Activated CD4-positive, alpha-beta T cell treated with anti-CD3 and anti-CD28 coated beads, Interleukin-2, Interleukin-4, amounts not matched to agents 100 ng/mL and 50 ng/mL, durations not matched to agents 16 hours and 8 hours (primary cell): ENCODE measurements at places on chromosomes 5 and 9.

DNA sequence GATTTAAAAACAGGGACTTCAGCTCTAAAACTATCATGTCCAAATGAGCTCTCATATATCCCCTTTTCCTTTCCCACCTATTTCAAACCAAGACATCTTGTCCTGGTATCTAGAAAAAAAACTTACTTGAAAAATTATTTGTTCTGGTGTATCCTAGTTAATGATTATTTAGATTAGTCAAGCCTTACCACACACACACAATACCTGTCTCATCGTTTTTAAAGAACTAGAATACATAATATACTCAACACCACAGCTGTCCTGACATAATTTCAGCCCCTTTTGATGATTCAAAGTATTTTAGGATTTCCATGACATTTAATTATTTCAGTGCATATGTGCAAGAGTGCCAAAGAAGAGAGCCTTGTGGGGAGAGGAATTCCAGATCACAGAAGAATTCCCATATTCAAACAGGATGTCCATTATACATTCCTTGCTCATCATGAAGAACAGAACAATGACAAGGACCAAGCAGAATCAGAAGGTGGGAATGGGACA is 233.7 kb downstream of the SMARCA2 start:
- no peak for DNase-seq

- DNase-seq: no peak
Measured at GRCh38 chr9:17476401-17476800, 102.5 kb upstream of the SH3GL2 start.

- DNase-seq: no peak
Measured at GRCh38 chr5:137190031-137190430, 309.1 kb downstream of the SPOCK1 start.

DNA sequence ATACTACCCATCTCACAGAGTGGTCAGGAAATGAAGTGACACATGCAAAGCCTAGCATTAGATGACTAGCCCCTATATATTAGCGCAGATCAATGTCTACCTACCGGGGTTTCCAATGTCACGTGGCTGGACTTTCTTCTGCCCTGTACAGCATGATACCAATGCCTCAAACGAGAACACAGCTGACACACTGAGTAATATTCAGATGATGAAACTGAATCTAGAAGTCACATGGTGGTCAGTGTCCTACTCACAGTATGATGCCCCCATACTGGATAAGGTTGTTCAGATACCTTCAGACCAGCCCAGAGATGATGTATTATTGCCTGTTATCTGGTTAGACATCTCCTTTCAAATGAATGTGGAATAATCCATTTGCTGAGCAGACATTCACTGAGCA is 71.1 kb upstream of the FRRS1L start:
- DNase-seq: no peak

GRCh38 chr5:109825450-109825849 is 135.7 kb downstream of the MAN2A1 start:
- no peak for DNase-seq

DNA sequence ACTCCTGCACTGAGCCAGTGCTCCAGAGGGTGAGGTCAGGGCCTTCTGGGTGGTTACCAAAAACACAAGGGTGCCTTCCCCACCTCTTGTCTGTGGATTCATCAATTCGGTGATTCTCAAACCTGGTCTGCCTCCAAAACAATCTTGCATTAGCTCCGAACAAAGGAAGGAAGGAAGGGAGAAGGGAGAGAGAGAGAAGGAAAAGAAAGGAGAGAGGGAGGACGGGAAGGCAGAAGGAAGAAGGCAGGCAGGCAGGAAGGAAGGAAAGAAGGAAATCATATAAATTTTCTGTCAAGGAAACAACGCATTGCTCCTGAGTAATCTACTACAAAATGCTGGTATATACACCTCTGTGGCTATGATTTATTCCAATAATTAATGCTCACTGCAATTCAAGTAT is 39.3 kb downstream of the MYO10 start:
- DNase-seq: no peak

GRCh38 chr9:16930578-16930977 is 60.1 kb upstream of the BNC2 start:
- no peak for DNase-seq
